ENCODE measurements at places on chromosomes 3 and 15.

- DNase-seq = no peak
Observed at GRCh38 chr3:31704591-31705179, 172.0 kb downstream of the STT3B start.

- DNase-seq = no peak
Observed at GRCh38 chr3:106610362-106610959, 741.6 kb upstream of the CBLB start.

DNA sequence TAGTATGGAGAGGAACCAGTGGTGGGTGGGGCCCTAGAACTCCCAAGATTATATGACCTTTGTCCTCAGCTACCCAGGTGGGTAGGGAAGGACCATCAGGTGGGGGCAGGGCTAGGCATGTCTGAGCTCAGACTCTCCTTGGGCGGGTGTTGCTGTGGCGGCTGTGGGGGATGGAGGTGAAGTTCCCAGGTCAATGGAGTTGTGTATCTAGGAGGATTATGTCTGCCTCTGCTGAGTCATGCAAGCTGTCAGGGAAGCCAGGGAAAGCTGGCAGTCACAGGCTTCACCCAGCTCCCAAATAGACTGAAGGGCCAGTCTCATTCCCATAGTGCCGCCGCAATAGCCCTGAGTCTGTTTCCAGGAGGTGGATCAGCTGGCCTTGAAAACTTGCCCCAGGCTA is 139.7 kb upstream of the CFAP20DC start:
- DNase-seq = no peak

DNA sequence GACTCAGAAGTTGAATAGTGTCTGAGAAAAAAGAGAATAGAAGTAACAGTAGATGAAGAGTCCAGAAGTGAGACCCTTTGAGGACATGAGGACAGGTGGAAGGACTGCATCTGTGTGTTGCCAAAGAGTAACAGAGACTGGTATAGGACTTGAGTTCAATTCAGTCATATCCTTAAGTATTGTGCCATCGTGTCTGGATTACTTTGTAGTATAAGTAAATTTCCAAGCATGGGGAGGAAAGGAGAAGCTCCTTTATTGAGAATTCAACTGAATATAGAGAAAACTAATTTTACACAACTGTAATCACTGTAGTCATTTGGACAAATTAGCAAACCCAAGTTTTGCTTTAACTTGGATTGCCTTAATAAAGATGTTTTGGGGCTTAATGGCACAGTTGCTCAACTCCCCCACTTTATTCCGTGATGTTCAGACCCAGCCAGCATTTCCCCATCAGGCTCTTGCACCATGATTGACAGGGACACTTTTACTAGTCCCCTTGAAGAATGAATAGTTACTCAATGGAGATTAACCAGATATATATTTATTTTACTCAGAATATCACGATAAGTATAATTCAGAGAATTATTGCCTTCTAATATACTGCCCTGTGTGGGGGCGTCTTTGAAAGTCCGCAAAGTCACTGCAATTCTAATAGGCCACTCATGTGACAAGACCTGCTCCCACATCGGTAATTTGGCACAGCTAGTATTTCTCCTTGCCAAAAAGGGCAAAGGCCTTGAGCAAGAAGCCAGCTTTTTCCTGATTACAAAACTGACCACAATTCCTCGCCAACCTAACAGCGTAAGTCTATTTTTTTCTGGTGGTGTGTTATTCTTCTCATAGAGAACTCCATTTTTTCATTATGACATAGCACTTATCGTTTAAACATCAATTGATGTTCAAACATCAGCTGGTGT is 61.3 kb downstream of the PPARG start:
- no peak for DNase-seq

- DNase-seq = no peak
Observed at GRCh38 chr3:50205413-50206276, 574 bp downstream of the SLC38A3 start.

DNA sequence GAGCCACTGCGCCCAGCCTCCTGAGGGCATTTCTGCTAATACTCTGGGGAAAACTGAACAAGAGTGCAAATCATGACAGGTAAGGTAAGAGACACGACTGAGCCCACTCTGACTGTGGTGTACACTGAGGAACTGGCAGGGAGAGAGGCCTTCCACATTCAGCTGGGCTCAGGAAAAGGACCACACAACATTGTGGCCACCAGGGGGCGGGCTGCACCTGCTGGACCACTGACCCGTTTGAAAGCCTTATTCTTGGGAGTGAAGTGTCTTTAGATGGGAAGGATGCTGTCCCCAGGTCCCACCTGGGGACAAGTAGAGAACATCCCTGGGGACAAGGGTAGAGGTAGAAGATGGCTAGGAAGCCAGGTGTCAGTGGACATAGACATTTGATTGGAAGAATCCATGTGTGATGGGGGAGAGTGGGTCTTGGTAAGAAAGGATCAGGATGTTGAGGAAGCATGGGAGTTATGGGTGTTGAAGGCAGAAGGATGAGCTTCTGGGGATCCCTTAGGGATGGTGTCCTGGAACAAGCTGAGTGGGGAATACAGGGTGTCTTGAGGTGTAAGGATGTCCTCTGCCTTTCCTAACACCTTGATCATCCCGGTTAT is 6.2 kb upstream of the CTDSPL start:
- DNase-seq = peak; percentile 55

- no peak for DNase-seq
Observed at GRCh38 chr15:41945731-41946130, 26.6 kb downstream of the EHD4 start.

DNA sequence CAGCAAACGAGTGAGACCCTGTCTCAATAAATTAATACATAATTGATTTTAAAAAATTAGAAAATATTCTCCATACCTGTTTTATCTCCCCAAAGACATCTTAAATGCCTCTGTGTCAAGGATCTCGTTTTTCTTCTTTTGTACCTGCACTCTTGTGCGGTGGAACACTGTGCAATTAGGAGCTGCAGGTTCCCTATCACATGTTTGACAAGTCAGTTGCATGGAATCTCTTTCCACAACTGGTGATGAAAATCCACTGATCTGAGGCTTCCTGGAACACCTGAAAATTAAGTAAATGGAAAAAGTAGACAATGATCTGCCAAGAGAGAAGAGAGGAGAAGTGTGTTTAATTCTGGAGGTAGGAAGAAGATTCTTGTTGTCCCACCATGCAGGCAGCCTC is 3.0 kb upstream of the SNX22 start:
- DNase-seq = no peak

DNA sequence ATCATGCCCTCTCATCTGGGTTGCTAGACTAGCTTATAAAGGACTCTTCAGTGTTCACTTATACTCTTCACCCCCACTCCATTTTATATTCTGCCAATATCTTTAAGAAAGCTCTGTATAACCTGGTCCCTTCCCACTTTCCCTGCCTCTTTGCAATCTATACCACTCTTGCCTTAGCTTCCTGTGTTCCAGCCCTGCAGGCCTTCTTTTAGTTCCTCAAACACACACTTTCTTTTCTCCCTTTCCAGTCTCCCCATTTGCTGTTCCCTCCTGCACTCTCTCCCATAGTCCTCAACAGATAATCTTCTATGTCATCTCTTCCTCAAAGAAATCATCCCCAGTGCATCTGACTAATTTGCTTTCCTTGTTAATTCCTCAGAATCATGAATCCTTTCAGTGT is 28.7 kb downstream of the SENP8 start:
- no peak for DNase-seq

DNA sequence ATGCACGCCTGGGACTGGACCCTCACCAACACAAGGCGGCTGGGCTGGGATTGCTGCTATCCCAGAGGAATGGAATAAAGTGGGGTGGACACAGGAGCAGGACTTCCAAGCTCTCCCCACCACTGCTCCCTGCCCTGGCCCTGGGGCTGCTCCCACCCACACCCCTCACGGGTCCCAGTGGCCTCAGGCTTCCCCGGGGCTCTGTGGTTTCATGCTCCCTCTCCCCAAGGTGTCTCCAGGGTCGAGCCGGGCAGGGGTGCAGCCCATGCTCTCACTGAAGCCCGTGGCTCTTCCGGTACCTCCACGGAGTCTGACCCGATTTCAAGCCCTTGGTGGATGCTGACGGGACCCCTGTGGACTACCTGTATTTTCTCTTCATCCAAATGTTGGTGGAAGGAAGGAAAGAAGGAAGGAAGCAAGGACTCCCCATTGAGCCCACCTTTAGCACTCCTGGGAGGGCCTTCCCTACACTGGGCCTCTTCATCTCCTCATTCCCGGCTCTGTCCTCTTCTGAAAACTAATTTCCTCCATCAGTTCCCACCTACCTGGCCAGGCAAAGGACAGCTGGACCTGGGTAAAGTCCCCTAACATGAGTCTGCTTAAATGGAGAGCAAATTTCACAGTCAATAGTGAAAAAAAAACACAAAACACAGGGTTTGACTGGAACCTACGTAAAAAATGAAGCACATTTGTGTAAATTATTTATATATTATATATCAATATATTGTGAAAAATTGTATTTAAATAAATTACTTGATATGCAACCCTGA is 44.0 kb upstream of the PCSK6 start:
- no peak for DNase-seq

DNA sequence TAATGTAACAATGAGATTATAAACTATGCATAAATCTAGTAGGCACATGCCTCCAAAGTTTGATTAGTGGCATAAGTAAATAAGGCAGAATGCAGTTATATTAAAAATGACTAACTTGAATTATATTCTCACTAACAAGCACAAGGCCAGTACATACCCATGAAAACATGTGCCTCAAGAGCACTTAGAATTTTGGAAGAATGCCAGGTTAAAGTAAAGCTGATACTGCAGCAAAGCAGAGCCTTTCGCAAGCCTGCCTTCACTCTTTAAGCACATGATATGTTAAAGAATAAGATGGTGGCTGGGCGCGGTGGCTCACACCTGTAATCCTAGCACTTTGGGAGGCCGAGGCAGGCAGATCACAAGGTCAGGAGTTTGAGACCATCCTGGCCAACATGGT is 49.0 kb downstream of the KBTBD12 start:
- no peak for DNase-seq

DNA sequence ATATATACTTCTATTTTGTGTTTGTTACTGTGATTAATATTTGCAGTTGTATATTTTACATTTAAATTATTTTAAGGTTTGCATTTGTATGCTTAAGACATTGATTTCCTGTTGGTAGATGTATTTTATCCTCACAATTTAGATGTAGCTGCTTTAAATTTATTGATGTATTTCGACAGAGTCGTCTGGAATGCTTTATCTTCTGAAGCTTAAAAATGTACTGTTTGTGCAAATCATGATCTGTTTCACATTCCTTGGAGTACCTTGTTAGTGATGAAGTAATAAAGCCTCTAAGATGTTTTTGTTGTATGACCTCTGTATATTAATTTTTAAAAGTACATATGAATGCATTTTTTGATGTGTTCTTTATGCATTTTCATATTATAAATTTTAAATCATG is 1.9 kb downstream of the CHD2 start:
- DNase-seq = no peak

GRCh38 chr3:183555541-183556081 is at the start of gene KLHL6:
Gene KLHL6 (minus strand): TSS chr3:183555706. CDS start chr3:183555653, 53 bp downstream.
- DNase-seq = peak; percentile 64

DNA sequence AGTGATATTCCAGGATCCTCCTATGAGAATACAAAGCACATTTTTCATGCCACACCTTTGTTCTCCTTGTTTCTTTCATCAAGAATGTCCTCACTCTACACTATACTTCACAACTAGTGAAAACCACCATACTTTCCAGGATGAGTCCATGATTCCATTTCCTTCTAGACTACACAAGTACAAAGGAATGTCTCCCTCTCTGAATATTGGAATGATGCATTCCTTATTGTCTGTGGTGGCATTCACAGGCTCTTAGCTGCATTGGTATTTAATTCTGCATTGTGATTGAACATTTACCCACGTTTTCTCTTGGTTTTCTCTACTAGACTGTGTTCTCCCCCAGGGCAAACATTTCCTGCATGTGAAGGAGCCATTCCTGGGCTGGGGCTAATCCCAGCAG is 217.5 kb downstream of the RAP2B start:
- no peak for DNase-seq
